ENCODE measurements at places on chromosomes 11 and 22.

DNA sequence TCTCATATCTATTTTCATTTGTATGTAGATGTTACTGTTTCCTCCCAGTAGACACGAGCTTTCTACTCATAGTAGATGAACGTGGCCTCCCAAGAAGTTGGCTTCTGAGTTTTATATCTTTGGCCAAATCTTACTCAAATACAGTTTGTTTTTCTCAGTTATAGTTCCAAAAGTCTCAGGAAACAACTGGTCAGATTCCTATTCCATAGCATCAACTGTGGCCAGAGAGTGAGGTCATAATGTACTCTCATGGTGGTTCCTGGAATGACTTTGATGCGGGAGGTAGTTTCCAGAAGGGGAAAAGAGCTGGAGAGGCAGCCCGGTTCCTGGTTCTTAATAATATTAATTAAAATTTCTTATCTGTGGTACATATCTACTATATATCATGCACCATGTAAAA lies 77.3 kb downstream of the SLC17A6 start:
- no peak for DNase-seq

DNA sequence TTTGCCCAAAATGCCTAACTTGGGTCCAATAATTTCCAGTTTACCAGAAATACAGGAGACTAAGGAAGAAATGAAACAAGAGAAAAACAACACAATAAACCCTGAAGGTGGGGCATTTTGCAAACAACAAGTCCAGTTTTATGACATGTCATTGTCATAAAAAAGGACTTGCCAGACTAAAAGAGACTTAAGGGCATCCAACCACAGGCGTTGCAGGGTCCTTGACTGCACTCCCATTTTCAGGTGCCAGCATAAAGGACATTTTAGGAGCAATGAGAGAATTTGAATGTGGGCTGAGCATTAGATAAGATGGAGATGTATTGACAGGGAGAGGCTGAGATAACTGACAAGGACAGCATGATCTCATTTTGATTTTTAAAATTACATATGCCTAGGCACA lies 28.1 kb upstream of the DAGLA start:
- DNase-seq, result no peak

DNA sequence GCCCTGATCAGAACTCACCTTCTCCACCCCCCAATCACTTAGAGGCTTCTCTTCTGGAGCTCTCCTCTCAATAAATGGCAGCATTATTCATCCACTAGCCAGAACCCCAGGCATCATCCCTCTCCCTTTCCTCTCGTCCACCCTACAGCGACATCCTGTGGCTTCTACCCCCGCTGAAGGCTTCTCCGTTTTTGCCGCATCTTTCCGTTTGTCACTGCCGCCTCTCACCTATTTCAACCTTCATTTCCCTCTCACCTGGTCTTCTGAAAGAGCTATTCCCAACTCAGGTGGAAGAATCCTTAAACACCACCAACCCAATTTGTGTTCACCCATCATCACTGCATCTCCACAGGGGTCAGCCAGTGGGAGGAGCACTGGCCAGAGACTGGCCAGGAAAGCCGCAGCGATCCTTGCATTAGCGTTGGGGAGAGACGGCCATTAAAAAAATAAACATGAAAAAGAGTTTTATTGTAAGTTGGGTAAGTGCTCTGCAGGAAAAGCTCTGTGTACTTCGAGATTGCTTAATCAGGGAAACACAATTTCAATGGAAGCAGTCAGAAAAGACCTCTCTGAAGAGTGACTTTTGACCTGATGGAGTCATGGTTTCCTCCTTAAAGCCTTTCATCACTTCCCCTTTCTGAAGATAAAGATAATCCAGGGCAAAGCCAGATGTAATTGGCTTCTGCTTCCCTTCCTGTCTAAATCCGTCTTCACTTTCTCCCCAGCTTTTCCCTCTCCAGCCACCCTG lies 36.7 kb downstream of the SPATA19 start:
- DNase-seq, result no peak

GRCh38 chr22:29290061-29290460 lies 16.4 kb upstream of the GAS2L1 start:
- DNase-seq, result no peak

- no peak for DNase-seq
Measured at GRCh38 chr11:126393143-126393542, 37.7 kb downstream of the ST3GAL4 start.

DNA sequence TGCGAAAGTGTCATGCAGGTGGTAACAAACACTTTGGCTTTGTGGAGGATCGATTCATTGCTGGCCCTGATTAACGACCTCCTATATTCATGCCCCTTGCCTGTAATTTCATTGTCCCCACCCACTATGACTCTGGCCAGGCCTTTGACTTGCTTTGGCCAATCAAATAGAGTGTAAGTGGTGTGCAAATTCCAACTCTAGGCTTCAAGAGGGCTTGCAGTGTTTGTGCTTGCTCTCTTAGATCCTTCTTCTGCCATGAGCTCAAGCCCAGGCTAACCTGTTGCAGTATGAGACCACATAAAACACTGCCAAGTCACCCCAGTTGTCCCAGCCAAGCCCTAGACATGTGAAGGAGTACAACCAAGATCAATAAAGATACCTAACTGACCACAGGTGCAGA lies 48.0 kb downstream of the RCN1 start:
- DNase-seq, result no peak

- peak; percentile 26 for DNase-seq
Measured at GRCh38 chr11:76672431-76673175, 2.1 kb upstream of the LRRC32 start.

DNA sequence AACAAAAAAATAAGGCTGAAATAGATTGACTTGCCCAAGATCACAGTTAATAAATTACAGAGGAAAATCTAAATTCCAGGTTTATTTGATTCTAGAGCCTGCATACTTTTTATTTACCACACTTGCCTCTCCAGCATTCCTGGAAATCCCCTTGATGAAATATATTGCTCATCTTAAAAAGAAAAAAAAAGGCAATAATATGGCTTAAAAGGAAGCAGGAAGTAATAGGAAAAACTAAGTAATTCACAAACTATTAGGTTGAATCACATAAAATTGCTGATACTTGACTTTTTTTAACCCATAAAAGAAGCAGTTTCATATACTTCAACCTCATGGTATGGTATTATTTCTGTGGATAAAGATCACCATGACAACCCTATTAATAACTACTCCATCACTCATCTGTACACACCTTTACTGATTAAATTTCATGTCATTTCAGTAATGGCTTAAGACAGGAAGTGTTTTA lies 52.9 kb downstream of the COPB1 start:
- DNase-seq, result no peak

GRCh38 chr11:25483915-25484635 lies 847.9 kb upstream of the ANO3 start:
- no peak for DNase-seq

GRCh38 chr22:22169923-22170322 lies 74.7 kb upstream of the VPREB1 start:
- DNase-seq, result no peak

DNA sequence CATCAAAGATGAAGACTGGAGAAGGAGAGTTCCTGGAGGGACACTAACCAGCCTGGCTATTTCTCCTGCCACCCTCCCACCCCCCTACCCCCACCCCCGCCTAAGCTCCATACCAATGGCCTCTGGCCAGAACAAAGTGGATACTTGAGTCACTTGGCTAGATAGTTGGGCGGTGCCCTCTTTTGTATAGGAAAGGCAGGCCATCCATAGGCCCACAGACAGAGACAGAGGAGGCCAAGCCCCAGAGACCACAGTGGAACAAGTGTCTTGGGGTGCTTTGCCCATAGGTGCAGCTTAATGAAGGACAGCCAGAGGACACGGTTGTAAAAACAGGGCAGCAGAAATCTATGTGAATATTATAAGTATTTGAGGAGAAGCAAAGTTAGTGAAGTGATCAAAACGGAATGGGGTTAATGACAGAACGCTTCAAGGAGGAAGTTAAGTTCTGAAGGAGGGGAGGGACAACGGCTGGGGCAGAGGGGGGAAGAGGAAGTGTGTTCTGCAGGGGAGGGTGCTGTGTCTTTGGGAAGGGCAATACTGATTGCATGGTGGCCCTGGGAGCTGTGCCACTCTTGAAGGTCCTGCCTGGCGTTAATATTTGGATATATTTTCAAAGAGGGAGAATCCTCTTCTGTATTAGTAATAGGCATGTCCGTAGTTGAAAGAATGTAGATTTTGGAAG lies 32.7 kb downstream of the FLI1 start:
- no peak for DNase-seq

DNA sequence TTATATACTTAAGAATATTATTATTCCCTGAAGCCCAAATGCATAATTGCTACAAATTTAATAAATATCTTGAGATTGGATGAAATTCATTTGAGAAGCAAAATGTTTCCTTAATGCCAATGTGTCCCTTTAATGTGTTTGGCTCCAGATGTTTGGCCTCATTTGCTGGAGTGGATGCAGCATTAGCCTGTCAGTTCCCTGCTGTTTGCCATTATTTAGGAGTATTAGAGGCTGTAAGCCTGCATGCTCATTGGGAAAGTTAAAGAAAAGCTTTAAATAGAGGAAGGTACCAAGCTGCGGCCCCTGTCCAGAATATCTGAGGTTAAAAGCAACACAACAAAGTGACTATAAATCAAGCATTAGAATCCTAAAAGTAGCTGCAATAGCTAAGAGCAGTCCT lies 54.8 kb upstream of the PITPNB start:
- no peak for DNase-seq

GRCh38 chr11:126707498-126707897 lies 293.1 kb downstream of the KIRREL3 start:
- no peak for DNase-seq

DNA sequence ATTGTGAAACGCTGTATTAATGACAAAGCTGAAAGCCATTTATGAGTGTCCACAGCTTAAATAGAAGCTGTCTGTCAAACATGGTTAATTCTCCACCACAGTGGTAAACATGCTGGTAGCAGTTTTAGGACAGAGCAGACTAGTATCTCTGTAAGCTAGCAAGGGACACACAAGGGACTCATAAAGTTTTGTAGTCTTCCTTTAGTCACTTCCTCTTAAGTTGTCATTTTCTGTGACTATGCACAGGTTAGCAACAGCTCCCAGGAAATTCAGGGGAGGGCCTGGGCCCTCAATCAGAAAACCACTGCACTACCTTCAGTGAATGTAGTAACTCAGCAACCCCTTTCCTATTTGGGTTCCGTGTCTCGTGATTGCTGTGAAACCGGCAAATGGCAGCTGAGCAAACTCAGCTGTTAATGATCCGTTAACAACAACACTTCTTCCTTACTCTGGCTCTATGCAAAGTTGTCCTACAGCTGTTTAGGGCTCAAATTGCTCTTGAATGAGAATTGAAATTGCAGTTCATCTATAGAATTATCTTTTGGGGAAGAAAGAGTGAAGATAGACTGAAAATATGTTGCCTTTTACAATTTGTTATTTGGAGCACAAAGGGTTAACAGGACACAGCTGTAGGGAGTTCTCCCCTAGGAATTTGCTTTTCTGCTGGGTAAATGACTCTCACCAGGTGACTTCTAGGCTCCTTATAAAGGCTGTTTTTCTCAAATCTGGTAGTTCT lies at the start of gene MMP26:
Gene MMP26, plus strand, starts transcription at position 731 of the 736 bp plus-strand sequence.
- DNase-seq, result peak; percentile 90

DNA sequence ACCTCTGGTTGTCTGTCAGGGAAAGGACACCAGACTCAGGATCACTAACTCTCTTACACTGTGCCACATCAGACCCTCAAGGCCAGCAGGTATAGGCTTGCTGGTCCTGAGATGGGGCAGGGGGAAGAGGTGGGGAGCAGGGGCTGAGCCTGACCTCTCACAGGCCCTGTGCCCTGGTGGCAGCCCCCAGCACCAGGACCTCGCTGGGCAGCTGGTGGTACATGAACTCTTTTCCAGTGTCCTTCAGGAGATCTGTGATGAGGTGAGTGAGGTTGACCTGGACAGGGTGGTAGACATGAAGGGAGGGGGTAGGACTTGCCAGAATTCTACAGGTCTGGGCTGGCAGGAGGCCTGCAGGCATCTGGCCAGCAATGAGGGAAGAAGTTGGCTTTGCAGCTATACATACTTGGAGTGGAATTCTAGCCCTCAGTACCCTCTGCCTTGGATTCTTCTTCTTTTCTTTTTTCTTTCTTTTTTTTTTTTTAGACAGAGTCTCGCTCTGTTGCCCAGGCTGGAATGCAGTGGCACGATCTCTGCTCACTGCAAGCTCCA lies 1.4 kb downstream of the NUDT22 start:
- no peak for DNase-seq

DNA sequence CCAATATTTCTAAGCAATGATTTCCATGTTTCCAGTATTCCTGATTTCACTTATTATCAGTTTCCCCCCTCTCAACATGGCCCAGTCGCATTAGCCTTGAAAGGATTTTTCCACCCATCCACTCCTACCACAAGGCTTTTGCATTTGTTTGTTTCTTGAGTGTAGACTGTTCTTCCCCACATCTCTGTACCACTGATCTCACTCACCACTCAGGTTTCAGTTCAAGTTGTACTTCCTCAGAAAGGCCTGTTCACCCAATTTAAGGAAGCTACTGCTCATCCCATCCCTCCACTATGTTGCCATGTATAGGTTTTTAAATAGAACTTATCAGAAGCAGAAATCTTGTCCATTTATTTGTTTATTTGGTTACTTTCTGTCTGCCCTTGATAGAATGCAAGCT lies 472.3 kb downstream of the FAM181B start:
- no peak for DNase-seq

DNA sequence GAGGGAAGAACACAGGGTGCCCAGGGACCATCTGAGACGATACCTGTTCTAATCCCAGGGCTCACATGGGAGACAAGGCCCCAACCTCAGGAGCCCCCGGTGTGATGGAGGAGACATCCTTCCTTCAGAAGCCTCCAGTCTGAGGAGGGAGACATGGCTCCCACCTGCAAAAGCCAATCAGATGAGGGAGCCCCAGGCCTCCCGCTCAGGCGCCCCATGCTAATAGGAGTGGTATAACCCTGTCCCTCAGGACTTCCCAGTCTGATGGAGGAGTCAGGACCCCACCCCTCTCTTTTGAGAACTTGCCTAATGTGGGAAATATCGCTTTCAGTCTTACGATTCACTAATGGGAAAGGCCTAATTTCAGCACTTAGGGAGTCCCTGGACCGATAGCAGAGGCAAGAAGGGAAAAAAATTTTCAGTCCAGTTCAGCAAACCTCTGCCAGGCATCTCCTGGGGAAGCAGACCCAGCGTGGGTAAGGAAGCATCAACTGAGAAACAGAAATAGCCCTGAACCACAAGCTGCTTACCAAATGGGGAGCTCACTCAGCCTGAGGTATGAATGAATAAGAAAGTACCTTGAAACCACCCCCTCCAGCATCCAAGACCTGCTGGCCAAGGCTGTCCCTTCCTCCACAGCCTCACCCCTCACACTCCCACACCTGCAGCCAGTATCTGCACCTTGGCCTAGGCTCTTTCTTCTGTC lies 5.9 kb downstream of the ARRB1 start:
- DNase-seq, result no peak

Measured in NCI-H526 (cell line).